ENCODE measurements at places on chromosomes 1 and 21.

DNA sequence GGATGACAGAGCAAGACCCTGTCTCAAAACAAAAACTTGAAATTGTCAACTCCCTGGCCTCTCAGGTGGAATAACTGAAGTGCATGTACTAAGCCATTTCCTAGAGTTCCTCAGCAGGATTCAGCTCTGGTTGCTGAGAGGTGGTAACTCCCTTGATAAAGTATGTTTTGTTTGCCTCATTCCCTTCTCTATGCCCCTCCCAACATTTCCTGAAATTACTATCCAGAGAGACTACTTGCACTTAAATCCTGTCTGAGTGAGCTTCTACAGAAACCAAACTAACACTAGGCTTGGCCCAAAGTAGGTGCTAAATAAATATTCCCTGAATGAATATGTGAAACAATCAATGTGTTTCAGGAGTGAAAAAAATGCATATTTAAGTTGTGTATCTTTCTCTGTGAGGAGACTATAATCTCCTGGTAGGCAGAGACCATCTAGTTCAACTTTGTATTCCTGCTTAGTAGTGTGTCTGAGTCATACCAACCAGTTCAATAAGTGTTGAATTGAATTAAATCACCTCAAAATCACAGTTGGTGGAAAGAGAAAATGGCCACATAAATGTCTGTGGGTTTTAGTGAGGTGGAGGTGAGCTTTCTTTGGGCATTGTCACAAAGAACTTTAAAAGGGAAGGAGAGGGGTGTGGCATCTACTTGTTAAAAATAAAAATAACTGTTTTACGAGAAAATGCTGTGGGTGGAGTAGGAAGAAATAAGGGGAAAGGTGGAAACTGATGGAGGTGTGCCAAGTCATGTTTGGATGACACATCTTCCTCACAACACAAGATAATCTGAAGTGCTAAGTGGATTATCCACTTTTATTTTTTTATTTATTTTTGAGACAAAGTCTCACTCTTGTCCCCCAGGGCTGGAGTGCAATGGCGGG is 12.6 kb downstream of the RIMKLA start:
- DNase-seq: no peak

- DNase-seq: no peak
These were observed 135.1 kb downstream of the CLIC6 start for GRCh38 chr21:34803782-34804370.

DNA sequence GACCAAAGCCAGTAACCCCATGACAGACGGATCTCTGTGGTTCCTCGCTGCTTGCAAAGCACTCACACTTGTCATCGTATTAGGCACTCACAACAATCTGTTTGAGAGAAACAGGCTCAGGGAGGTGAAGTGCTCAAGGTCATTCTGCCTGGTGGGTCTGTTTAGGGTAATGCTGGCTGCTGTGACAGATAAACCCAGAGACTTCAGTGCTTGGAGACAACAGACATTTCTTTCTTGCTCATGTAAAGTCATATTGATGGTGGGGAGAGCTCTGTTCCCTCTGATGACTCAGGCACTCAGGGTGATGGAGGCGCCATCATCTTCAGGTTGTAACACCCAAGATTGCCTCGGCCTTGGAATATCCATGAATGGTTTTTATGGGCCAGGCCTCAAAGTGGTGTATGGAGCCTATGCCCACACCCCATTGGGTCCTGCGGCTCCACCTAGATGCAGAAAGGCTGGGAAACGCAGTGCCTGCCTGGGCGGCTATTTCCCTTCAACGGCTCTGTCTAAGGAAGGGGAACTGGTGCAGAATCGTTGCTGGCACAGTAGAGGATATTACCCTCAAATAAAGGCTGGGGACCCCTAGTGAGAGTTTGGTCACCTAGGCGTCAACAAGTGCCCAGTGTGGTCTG is 71.6 kb upstream of the SELENON start:
- DNase-seq: no peak

GRCh38 chr1:11784993-11785769 is 20.6 kb downstream of the MTHFR start:
- DNase-seq: peak; percentile 55

DNA sequence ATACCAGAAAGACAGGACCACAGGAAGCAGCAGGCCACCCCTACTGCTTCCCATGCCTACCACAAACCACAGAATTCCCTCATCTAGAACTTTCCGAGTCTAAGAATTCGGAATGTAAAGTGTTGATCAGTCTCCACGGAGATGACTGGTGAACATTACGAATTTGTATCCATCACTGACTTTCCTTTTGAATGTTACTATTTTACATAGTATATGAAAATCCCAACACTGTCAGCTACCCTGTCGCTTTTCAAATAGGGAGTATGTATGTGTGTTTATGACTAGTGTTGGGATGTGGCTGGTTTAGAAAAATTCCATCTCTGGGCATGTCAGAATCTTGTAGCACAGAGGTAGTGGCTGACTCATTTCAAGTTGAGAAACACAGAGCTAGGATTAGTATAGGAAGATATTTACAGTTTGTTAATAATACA is 118.2 kb downstream of the COQ8A start:
- no peak for DNase-seq

DNA sequence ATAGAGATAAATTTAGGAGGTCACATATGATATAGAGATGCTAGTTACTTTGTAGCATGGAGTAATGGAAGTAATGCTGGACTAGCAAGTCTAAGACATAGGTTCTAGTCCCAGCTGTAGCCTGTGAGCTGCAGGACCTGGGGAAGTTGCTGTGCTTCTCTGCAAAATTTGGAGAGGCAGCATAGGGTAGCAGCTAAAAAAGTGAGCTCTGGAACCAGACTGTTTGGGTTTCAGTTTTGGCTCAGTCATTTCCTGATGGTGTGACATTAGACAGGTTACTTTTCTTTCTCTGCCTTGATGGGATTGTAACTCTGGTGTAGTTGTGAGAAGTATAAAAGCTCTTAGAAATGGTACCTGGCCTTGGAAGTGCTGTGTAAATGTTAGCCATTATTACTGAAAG is 3.3 kb downstream of the METTL13 start:
- DNase-seq: no peak

DNA sequence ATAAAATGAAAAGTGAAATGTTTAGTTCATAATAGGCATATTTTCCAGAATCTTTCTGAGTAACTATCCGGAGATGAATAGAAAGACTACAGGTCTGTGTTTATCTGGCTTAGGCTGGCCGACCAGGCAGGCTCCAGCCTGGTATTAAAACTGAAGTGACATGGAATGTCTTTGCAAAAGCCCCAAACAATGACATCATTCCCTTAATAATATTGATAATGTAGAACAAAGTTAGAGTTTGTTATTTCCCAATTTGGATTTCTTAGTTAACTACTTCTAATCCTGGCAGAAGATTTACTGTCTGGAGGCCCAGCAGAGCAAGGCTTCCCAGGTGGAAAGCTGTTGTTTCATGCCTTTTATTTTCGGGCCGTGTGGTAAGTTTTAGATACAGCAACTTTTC is 207.7 kb downstream of the GREM2 start:
- DNase-seq: no peak

- peak; percentile 3 for DNase-seq
These were observed 8.6 kb upstream of the PLA2G2C start for GRCh38 chr1:20194757-20195461.

GRCh38 chr1:23394684-23395083 is 25.0 kb upstream of the ZNF436 start:
- no peak for DNase-seq

GRCh38 chr1:229114315-229114714 is 156.6 kb upstream of the RAB4A start:
- no peak for DNase-seq

DNA sequence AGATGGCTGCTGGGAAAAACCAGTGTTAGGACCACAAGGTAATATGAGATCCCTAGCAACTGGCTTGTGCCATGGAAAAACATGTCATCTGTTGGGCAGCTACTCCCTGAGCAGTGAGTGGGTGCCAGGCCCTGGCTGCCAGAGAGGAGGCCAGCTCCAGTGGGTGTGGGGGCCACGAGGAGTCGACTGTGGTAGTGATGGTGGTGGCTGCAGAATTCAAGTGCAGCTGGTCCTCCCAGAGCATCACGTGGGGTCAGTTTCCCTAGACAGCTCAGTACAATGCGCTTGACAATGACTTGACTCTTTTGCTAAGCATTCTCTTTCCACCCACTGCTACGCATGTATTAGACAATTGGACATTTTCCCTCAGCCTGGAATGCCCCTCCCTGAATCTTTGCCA is 14.5 kb upstream of the CDC42 start:
- DNase-seq: no peak

DNA sequence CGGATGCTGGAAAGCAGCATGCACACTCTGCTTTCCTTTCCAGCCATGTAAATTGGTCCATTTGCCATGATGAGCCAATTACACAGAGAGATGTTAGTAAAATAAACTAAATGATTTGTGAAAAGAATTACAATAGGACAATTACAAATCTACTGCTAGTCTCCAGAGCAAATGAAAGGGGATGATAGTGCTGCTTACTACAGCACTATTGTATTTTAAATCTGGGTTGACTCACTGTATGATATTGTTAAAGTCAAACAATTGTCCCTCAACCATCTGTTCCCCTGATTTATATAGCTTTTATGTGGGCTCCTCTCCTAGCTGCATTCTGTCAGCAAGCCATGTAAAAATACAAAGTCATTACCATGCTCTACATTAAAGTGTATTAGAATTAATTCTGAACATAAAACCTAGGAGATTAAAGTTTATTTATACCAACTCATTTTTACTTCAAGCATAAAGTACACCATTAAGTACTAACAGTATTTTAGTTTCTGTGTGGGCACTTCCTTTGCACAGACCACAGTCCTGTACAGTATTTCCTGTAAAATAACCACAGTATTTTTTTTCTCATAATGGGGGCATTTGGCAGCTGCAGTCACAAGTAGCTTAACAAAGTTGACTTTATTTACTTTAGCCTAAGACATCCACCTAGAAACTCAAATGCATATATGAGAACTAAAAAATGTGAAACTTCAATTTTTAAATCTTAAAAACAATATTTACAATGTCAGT is 135.8 kb downstream of the VAV3 start:
- no peak for DNase-seq

DNA sequence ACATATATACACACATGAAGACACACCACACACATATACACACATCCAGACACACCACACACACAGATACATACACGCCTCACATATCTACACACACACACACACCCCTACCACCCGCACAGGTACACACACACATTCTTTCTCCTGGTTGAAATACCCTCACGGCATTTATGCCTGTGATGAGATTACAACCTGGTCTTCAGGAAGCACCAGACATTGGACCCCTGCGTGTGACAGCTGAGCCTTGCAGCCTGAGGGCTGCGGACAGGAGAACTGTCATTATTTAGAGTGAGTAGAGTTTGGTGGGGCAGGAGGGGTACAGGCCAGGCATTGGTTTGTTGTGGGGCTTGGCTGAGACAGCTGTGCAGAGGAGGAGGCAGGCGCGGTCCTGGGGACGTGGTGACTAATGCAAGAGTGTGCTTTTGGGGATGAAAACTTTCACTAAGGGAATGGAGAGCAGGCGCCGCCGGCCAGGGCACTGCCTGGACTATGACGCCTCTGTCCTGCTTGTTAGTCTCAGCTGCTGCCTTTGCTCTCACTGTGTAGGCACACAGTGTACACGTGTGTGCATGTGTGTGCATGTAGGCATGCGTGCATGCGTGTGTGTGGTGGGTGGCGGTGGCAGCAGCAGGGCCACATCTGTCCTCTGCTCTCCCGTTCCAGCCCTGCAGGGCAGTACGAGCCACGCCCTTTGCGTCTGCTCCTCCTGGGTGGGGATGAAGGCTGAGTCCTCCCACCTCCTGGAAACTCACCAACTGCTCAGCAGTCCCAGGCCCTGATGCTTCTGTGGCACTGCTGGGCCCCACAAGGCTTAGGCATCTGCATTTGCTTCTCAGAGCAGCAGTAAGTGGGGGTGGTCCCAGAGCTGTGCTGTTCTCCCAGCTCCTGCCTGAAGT is 57.6 kb downstream of the SPSB1 start:
- DNase-seq: no peak

GRCh38 chr1:201348211-201348566 is 29.3 kb downstream of the TNNT2 start:
- peak; percentile 38 for DNase-seq

GRCh38 chr1:184624051-184624450 is 130.6 kb downstream of the EDEM3 start:
- DNase-seq: no peak

- DNase-seq: peak; percentile 35
These were observed 1.4 kb upstream of the USP1 start for GRCh38 chr1:62435231-62436038.

- DNase-seq: no peak
These were observed 17.3 kb downstream of the CSF1 start for GRCh38 chr1:109927911-109928321.

DNA sequence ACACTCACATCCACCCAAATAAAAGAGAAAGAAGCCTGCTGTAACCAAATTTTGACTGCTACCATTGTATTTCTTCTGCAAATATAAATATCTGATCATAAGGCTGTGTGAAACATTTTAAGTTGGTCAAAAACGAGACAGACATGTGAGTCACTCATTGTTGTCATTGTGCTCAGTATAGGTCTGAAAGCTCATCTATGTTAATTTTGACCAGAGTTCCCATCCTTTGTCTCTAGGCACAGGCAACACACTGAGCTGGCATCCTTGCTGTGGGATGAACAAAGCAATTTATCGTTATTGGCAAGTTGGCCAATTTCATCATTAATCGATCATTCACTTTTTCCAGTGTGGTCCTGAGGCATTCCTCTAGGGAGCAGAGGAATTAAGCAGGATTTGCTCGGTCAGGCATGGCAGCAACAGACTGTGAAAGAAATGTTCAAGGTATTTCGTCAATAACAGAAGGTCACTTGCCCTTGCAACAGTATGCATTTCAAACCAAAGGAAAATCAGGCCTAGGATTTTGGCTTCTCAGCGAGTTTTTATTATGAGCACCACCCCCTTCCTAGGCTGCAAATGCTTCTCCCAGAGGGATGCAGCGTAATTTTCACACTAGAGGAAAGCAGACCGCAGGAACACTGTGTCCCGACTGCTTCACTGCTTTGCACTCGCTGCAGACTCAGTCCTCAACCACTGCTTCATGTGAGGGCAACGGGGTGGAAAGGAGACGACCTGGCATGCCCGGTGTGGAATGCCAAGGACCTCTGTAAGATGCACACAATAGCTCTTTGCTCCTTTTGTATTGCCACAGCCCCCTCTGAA is 87.9 kb upstream of the SMYD2 start:
- DNase-seq: no peak

- no peak for DNase-seq
These were observed 16.3 kb upstream of the PHLDA3 start for GRCh38 chr1:201485184-201485774.

GRCh38 chr1:78052685-78053405 is 7.1 kb downstream of the GIPC2 start:
- DNase-seq: no peak
